ENCODE measurements at places on chromosomes 7 and 10.
A peak's percentile ranks its signal among the peaks of the same experiment; 100 is the strongest.

DNA sequence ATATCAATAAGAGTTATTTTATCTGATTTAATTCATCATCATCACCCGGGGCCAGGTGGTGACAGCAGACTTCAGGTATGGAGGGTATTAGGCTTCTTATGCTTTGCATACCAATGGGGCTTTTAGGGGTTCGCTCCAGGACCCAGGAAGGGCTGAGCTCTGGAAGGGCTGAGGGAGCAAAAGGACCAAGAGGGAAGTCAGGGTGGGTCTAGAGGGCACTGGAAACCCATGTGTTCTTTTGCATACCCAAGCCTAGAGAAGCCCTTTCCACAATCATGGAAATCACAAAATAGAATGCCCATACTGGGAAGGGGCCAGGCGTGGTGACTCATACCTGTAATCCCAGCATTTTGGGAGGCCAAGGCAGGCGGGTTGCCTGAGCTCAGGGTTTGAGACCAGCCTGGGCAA, 30.9 kb upstream of the VCL start:
- DNase-seq = no peak

DNA sequence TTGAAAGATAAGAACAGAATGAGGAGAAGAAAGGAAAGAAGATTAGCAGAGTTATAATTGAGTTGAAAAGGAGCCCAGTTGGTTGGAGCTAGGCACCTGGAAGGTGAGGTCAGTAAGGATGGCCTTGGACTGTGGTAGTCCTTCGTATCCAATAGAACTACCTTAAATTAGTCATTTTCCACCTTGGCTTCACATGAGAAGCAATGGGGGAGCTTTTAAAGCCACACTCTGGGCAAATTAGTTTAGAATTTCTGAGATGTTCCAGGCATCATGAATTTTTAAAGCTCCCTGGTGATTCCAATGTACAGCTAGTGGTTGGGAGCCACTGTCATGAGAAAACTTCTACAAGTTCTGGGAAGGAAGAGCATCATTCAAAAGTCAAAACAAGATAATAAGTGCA, 27.3 kb upstream of the CYP3A5 start:
- no peak for DNase-seq

DNA sequence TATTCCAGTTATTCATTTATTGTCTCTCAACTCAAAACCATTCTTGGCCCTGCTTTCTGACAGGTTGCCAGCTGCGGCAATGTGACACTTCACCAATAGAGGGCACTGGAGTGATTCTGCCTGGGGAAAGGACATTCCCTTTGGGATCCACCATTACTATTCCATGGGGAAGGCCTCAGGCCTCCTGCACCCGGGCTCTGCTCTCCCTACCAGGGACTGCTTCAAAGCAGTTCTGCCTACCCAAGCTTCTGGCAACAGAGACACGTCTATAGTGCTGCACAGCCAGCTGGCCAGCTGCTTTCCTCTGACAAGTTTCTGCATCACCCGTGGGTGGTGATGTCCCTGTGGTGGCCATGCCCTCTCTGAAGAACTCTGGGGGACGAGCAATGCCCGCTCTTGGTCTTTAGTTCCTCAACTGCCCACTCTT, 163.8 kb downstream of the ELMO1 start:
- no peak for DNase-seq

GRCh38 chr10:5592070-5592469, 67.3 kb downstream of the CALML3 start:
- DNase-seq = peak; percentile 18

- no peak for DNase-seq
Observed at GRCh38 chr7:36690514-36691187, 33.6 kb downstream of the AOAH start.
